Suprapubic skin (tissue), 4 donors: ENCODE measurements at places on chromosomes 11 and 22.

DNA sequence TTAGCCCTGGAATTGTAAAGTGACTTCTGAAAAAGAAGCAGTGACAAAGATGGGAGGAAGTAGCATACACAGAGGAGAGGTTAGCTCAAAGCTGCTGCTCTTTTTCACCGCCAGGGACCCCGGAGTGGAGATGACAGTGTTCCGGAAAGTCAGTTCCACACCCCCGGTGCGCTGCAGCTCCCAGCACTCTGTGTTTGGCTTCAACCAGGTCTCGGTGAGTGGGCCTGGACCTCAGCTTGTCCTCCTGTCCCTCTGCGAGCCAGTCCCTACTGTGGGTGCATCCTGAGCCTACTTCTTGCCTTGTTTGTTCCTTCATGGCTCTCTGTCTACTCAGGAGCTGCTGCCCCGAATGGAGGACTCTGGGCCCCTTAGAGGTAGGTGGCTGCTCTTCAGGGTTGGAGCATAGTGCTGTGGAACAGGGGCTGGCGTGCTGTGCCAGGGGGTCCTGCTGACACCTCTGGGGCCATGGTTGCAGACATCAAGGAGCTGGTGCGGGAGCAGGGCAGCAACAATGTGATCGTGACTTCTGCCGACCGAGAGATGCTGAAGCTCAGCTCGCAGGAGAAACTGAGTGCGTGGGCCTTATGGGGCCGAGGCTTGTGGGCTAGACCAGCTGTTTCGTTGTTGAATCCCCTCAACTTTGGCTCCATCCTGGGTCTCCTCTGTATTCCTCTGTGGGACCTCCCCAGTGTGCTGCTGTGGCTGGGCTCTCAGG is 1.7 kb downstream of the PCNX3 start:
- no peak for DNase-seq
- H3K4me1 ChIP-seq: peaks cover 31% of the 10 kb centered on the region
- no peak overlapping the region for H3K27ac ChIP-seq
- peaks cover 52% of the 10 kb centered on the region for H3K36me3 ChIP-seq
- no peaks in the 10 kb centered on the region for H3K27me3 ChIP-seq

DNA sequence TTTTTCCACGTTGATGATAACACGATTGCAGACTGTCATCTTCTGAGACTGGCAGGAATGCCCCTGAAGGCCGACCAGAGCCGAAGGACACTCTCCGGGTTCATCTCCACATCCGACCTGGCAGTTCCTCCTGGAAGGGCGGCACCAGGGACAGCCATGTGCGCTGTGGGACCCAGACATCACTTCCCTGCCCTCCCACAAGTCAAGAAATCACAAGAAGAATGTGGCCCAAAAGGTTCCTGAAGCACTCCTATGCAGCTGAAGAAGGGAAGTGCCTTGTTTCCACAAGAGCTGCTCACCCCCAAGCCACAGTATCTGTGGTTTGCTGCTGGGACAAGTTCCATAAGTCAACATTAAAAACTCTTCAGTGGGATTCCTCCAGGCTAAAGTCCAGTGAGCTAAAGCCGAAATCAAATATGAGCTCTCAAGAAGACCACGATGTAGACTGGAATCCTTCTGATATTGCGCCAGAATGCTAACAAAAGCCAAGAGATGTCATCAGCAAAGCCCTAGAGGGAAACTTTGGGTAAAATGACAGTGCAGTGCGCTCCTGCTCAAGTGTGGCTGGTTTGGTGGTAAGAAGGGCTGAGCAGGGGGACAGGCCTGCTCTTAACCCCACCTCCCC is 21.2 kb downstream of the PACSIN2 start:
- H3K36me3 ChIP-seq: no peaks in the 10 kb centered on the region
- H3K4me1 ChIP-seq: peaks cover 77% of the 10 kb centered on the region
- H3K27ac ChIP-seq: peak overlapping the region; percentile 83
- H3K27me3 ChIP-seq: no peaks in the 10 kb centered on the region

GRCh38 chr11:69644071-69644961 is 3.4 kb downstream of the CCND1 start:
- H3K4me1 ChIP-seq: peaks cover 50% of the 10 kb centered on the region
- peak overlapping the region; percentile 17 for H3K27ac ChIP-seq
- H3K27me3 ChIP-seq: no peaks in the 10 kb centered on the region
- peak; percentile 79 for DNase-seq
- H3K4me3 ChIP-seq: peak overlapping the region; percentile 97

GRCh38 chr11:30128269-30128932 is 102.4 kb upstream of the FSHB start:
- H3K4me1 ChIP-seq: no peaks in the 10 kb centered on the region
- no peaks in the 10 kb centered on the region for H3K36me3 ChIP-seq
- DNase-seq: no peak
- H3K27me3 ChIP-seq: no peaks in the 10 kb centered on the region

DNA sequence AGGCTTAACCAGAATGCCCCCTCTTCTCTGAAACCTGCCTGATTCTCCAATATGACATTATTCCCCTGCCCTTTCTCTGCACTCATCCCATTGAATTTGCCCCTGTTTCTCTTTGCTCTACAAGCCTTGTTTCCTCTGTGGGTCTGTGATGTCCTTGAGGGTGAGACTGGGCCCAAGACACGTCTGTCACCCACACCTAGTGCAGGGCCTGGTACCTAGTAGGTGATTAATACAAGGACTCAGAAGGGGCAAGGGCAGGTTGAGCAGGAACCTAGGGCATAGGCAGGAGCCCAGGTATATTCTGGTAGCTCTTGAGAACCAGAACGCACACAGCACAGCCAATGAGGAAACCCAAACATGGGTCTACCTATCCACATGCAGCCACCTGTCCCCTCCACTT is 81.9 kb upstream of the HMGXB4 start:
- no peak for DNase-seq
- H3K27ac ChIP-seq: no peak overlapping the region
- no peak overlapping the region for H3K4me3 ChIP-seq
- peaks cover 50% of the 10 kb centered on the region for H3K27me3 ChIP-seq
- H3K4me1 ChIP-seq: no peaks in the 10 kb centered on the region
- no peaks in the 10 kb centered on the region for H3K36me3 ChIP-seq

DNA sequence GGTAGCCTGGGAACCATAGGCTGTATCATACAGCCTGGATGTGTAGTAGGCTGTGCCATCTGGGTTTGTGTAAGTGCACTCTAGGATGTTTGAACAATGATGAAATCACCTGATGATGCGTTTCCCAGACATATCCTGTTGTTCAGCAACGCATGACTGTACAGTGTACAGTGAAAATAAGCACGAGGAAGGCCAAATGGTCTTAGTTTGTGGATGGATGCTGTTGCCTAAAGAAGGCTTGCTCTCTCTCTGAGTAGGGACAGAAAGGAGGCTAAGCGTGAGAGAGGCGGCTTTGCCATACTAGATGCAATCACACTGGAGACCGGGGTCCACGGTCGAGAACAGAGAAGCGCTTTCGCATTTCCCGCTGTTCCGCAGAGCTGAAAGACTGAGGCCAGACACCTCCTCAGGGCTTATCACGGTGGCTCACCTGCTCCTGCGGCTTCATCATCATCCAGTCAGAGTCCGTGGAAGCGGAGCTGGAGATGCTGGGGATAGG is 27.6 kb upstream of the APLP2 start:
- no peak for DNase-seq
- H3K4me1 ChIP-seq: peaks cover 13% of the 10 kb centered on the region
- no peaks in the 10 kb centered on the region for H3K36me3 ChIP-seq
- H3K27me3 ChIP-seq: no peaks in the 10 kb centered on the region
- H3K4me3 ChIP-seq: no peak overlapping the region

DNA sequence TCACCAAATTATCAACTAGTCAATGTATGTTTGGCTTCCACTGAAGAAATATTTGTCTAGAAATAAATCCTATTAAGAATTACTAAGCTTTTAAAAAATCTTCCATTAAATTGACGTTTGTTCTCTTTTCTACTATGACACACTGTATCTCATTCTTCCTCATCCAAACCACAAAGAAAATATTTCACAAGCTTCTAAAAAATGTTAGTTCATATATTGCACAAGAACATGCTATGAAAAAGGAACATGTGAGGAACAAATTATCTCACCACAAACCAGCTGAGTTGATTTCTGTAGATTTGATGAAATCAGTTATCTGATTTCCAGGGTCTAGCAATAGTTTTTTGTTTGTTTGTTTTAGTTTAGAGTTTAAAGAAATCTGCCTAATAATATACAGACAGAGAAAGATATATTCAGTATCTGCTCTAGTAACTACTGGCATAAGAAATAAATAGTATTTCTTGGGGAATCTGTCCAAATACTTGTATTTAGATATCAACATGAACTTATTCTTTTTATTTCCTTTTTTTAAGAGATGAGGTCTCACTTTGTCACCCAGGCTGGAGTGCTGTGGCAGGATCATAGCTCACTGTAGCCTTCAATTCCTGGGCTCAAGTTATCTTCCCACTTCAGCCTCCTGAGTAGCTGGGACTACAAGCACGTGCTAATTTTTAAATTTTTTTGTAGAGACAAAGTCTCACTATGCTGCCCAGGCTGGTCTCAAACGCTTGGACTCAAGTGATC is 161.7 kb downstream of the ATG16L2 start:
- H3K4me3 ChIP-seq: no peak overlapping the region
- no peaks in the 10 kb centered on the region for H3K36me3 ChIP-seq
- H3K4me1 ChIP-seq: peaks cover 5% of the 10 kb centered on the region
- peak overlapping the region; percentile 77 for H3K27ac ChIP-seq
- no peaks in the 10 kb centered on the region for H3K27me3 ChIP-seq

- no peak overlapping the region for H3K4me3 ChIP-seq
- DNase-seq: no peak
- no peaks in the 10 kb centered on the region for H3K27me3 ChIP-seq
- peaks cover 7% of the 10 kb centered on the region for H3K4me1 ChIP-seq
- H3K36me3 ChIP-seq: no peaks in the 10 kb centered on the region
These were observed 53.9 kb upstream of the CEP126 start for GRCh38 chr11:101860696-101861427.

- H3K4me3 ChIP-seq: no peak overlapping the region
- H3K27me3 ChIP-seq: no peaks in the 10 kb centered on the region
- peaks cover 68% of the 10 kb centered on the region for H3K4me1 ChIP-seq
- peak overlapping the region; percentile 68 for H3K27ac ChIP-seq
- no peak for DNase-seq
These were observed 50.6 kb upstream of the ARFGAP3 start for GRCh38 chr22:42907404-42908373.

DNA sequence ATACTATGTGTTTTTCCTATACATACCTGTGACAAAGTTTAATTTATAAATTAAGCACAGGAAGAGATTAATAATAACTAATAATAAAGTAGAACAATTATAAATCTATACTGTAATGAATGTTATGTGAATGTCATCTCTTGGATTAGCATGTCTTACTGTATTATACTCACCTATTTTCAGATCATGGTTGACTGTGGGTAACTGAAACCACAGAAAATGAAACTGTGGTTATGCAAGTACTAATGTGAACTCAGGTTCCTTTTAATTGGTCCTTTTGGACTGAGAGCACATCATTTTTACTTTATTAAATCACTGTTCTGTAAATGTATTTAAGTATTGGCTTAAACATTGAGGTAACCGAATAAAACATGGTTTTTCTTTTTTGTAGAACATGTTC is 108.8 kb downstream of the PPP6R3 start:
- DNase-seq: no peak
- H3K27ac ChIP-seq: no peak overlapping the region
- peaks cover 63% of the 10 kb centered on the region for H3K36me3 ChIP-seq
- H3K4me3 ChIP-seq: no peak overlapping the region
- H3K27me3 ChIP-seq: no peaks in the 10 kb centered on the region

- H3K4me3 ChIP-seq: no peak overlapping the region
- DNase-seq: no peak
- H3K36me3 ChIP-seq: no peaks in the 10 kb centered on the region
- no peak overlapping the region for H3K27ac ChIP-seq
- H3K4me1 ChIP-seq: no peaks in the 10 kb centered on the region
These were observed 1282.9 kb downstream of the TBC1D22A start for GRCh38 chr22:48045369-48045768.

- H3K36me3 ChIP-seq: no peaks in the 10 kb centered on the region
- H3K27ac ChIP-seq: peak overlapping the region; percentile 64
- H3K4me3 ChIP-seq: no peak overlapping the region
- DNase-seq: no peak
These were observed 52.1 kb downstream of the LHFPL7 start for GRCh38 chr22:24894220-24894975.

DNA sequence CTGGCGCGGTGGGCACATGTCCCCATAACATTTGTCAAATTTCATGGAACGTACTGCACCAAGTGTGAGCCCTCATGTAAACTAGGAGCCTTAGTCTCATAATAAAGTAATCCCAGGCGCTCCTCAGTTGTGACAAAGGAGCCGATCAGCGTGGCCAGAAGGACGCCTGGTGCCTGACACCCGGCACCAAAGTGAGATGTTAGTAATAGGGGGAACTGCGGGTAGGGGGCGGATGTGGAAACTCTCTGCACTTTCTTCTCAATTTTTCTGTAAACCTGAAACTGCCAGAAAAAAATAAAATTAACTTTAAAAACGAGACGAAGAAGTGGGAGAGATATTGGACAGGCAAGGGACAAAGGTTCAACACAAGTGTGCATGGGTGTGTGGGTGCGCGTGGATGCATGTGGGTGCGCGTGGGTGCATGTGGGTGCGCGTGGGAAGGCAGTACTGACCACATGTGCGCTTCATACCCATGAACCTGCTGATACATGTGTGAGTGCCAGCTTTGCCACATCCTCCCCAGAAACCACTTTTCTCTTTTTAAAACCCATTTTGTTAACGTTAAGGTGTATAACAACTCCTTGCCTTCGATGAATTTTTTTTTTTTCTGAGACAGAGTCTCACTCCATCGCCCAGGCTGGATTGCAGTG is 55.4 kb upstream of the LINC01488 start:
- no peaks in the 10 kb centered on the region for H3K36me3 ChIP-seq
- H3K27me3 ChIP-seq: no peaks in the 10 kb centered on the region
- H3K4me3 ChIP-seq: no peak overlapping the region
- peaks cover 4% of the 10 kb centered on the region for H3K4me1 ChIP-seq
- no peak overlapping the region for H3K27ac ChIP-seq

DNA sequence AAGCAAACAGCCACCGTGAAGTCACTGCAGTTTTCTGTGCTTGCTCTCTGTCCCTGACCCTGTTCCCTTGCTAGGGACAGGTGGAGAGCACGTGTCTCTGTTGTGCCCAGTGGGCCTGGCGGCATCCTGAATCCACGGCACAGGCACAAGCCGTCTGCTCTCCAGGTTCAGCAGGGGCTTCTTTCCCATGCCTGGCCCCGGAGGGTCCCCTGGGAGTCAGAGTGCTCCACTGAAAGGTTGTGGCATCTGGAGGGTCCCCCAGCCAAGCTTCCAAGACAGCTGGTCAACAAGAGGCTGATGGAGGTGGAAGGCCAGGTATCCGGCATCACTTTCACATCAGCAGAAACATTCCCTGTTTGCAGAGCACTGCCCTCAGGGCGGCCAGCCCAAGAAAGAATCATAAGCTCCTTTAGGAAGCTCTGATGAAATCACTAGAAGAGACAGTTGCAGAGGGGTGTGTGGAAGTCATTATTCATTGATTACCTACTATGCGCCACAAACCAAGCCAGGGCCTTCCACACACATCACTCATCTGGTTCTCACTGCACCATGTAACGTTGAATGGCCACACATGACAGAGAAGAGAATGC is 346.4 kb upstream of the B3GAT1 start:
- DNase-seq: no peak
- no peaks in the 10 kb centered on the region for H3K36me3 ChIP-seq

GRCh38 chr22:48941033-48941902 is 886.4 kb downstream of the BRD1 start:
- peaks cover 25% of the 10 kb centered on the region for H3K27me3 ChIP-seq
- peak; percentile 71 for DNase-seq

GRCh38 chr11:8093931-8094575 is 13.0 kb downstream of the TUB start:
- no peaks in the 10 kb centered on the region for H3K27me3 ChIP-seq
- H3K36me3 ChIP-seq: peaks cover 23% of the 10 kb centered on the region
- no peak for DNase-seq
- H3K27ac ChIP-seq: no peak overlapping the region

- H3K36me3 ChIP-seq: no peaks in the 10 kb centered on the region
- H3K4me1 ChIP-seq: peaks cover 32% of the 10 kb centered on the region
- DNase-seq: no peak
- H3K4me3 ChIP-seq: no peak overlapping the region
- H3K27me3 ChIP-seq: no peaks in the 10 kb centered on the region
These were observed 125.1 kb upstream of the E2F8 start for GRCh38 chr11:19365743-19366410.
